Hair follicle dermal papilla cell (primary cell): ENCODE measurements at places on chromosomes 7 and 10. TPM values are rescaled to one million over a fixed set of nuclear protein-coding genes. Genes with fewer than 3 reads are reported as not detected.

CHST12 gene
- 8.0 and 11.5 TPM in 2 replicates for total RNA-seq

ANKRD1 gene
- 0.32 and 0.36 TPM in 2 replicates for total RNA-seq

OR2A42 gene
- under 0.01 TPM in 1 of 2 replicates, not detected in the other for total RNA-seq

VWDE gene
- total RNA-seq: 0.65 TPM in 1 of 2 replicates, not detected in the other

NPFFR1 gene
- total RNA-seq: not detected in 2 replicates

INHBA gene
- 67.7 and 78.7 TPM in 2 replicates for total RNA-seq

PKD1L1 gene
- total RNA-seq: under 0.01 and 0.12 TPM in 2 replicates

DNAH11 gene
- 0.32 TPM in 1 of 2 replicates, not detected in the other for total RNA-seq

ABCB1 gene
- 0.12 and 0.49 TPM in 2 replicates for total RNA-seq

ACTL6B gene
- not detected in 2 replicates for total RNA-seq

GNGT1 gene
- not detected in 2 replicates for total RNA-seq

RBP3 gene
- total RNA-seq: not detected in 2 replicates

PNLIPRP1 gene
- not detected in 2 replicates for total RNA-seq

SH2D4B gene
- total RNA-seq: not detected in 2 replicates

SLC13A1 gene
- total RNA-seq: not detected in 2 replicates

ZNF32 gene
- 33.3 and 33.9 TPM in 2 replicates for total RNA-seq

LRRC17 gene
- total RNA-seq: 4.4 and 4.9 TPM in 2 replicates

PTF1A gene
- total RNA-seq: not detected in 2 replicates

PLXDC2 gene
- total RNA-seq: 3.0 and 6.7 TPM in 2 replicates

STOX1 gene
- under 0.01 and 0.12 TPM in 2 replicates for total RNA-seq

INPP5A gene
- total RNA-seq: 25.5 and 25.8 TPM in 2 replicates

SYT15B gene
- under 0.01 TPM in 1 of 2 replicates, not detected in the other for total RNA-seq
